Natural killer cell (primary cell): ENCODE measurements at places on chromosomes 3 and 15.

- no peak for DNase-seq
- H3K27me3 ChIP-seq = no peaks in the 10 kb centered on the region
- peaks cover 26% of the 10 kb centered on the region for H3K36me3 ChIP-seq
Observed at GRCh38 chr3:16404349-16404895, 109.1 kb downstream of the RFTN1 start.

- peaks cover 5% of the 10 kb centered on the region for H3K4me1 ChIP-seq
- no peaks in the 10 kb centered on the region for H3K36me3 ChIP-seq
- H3K4me3 ChIP-seq = no peak overlapping the region
- H3K27ac ChIP-seq = no peak overlapping the region
Observed at GRCh38 chr3:27356976-27357375, 12.2 kb downstream of the NEK10 start.

GRCh38 chr3:195763843-195764825 lies 43.4 kb downstream of the MUC20 start:
- peaks cover 4% of the 10 kb centered on the region for H3K27me3 ChIP-seq
- DNase-seq = no peak
- H3K4me3 ChIP-seq = no peak overlapping the region

GRCh38 chr3:16090024-16090423 lies 84.5 kb upstream of the GALNT15 start:
- no peaks in the 10 kb centered on the region for H3K36me3 ChIP-seq
- H3K4me1 ChIP-seq = no peaks in the 10 kb centered on the region
- no peaks in the 10 kb centered on the region for H3K27me3 ChIP-seq
- no peak for DNase-seq

DNA sequence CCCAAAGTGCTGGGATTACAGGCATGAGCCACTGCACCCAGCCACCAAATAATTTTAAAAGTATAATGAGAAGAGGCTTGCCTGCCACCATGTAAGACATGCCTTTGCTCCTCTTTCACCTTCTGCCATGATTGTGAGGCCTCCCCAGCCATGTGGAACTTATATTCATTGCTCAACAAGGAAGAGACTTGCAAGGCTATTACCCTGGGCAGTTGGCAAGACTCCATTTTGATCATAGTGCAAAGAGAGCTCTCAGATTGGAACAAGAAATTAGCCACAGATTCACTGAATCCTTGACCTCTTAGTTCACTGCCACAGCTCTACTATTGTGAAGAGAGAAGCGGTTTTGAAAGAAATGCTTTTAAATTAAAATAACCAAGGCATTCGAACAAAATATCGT lies 6.1 kb downstream of the SCAP start:
- no peaks in the 10 kb centered on the region for H3K36me3 ChIP-seq
- H3K4me3 ChIP-seq = no peak overlapping the region
- no peaks in the 10 kb centered on the region for H3K27me3 ChIP-seq
- H3K4me1 ChIP-seq = peaks cover 7% of the 10 kb centered on the region

DNA sequence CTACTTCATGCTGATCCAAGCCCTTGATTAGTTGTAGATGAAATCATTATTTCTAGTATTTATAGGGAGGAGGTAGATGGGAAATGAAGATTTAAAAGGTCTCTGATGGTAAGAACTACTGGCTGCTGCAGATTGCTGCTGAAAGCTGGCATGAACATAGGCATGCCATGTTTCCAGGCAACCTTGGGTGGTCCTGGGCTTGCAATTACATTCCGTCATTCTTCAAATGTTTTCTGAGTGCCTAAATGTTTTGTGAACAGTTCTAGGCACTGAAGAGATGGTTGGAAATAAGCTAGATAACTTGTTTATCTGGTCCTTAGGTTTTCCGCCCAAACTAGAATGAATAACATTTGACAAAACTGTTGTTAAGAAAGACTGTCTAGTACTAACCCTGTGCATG lies 95.8 kb downstream of the KCNAB1 start:
- no peak overlapping the region for H3K4me3 ChIP-seq
- H3K36me3 ChIP-seq = no peaks in the 10 kb centered on the region
- no peak for DNase-seq
- H3K4me1 ChIP-seq = no peaks in the 10 kb centered on the region
- no peaks in the 10 kb centered on the region for H3K27me3 ChIP-seq
